ENCODE measurements at places on chromosomes 13 and 19. TPM values are rescaled to one million over a fixed set of nuclear protein-coding genes. Genes with fewer than 3 reads are reported as not detected.

Gene PABPC3
- polyA plus RNA-seq: 1.7 TPM

Gene KIR3DL2
- polyA plus RNA-seq: not detected

Gene GGN
- polyA plus RNA-seq: 0.48 TPM

Gene OR10H4
- polyA plus RNA-seq: not detected

Gene NBEA
- 19.8 TPM for polyA plus RNA-seq

Gene EFNB2
- polyA plus RNA-seq: 140 TPM

Gene CACNG7
- 0.32 TPM for polyA plus RNA-seq

Gene IFI30
- polyA plus RNA-seq: 11.3 TPM

Gene MYO16
- polyA plus RNA-seq: 0.50 TPM

Gene CEACAM8
- polyA plus RNA-seq: 0.22 TPM

Gene RNASEH2A
- 35.1 TPM for polyA plus RNA-seq

Gene DNAAF3
- 7.5 TPM for polyA plus RNA-seq

Gene SLC44A2
- polyA plus RNA-seq: 180 TPM

Gene ATP8B3
- polyA plus RNA-seq: 0.85 TPM

Gene MATK
- 0.96 TPM for polyA plus RNA-seq

Gene NR2C2AP
- 11.4 TPM for polyA plus RNA-seq

Gene LILRB2
- 0.45 TPM for polyA plus RNA-seq

Gene KMT2B
- polyA plus RNA-seq: 34.5 TPM

Gene SIGLEC12
- polyA plus RNA-seq: 0.10 TPM

Gene CRTC1
- polyA plus RNA-seq: 16.7 TPM

Gene TPTE2
- 0.57 TPM for polyA plus RNA-seq

Gene KLK2
- 0.27 TPM for polyA plus RNA-seq

Gene CD177
- 0.20 TPM for polyA plus RNA-seq

Gene RNF17
- 0.22 TPM for polyA plus RNA-seq

Gene ZNF221
- 8.0 TPM for polyA plus RNA-seq

Gene APOE
- 288 TPM for polyA plus RNA-seq

Gene ICAM5
- polyA plus RNA-seq: 0.08 TPM

Gene ZSCAN4
- 0.17 TPM for polyA plus RNA-seq

Gene ZNF57
- polyA plus RNA-seq: 8.6 TPM

Gene MARCHF2
- polyA plus RNA-seq: 12.4 TPM

Gene TYROBP
- polyA plus RNA-seq: 7.4 TPM

Gene HS6ST3
- 3.3 TPM for polyA plus RNA-seq

Gene MUC16
- polyA plus RNA-seq: 0.05 TPM

Gene MEIOSIN
- polyA plus RNA-seq: not detected

Gene NKG7
- polyA plus RNA-seq: 1.3 TPM

Gene ZNF44
- polyA plus RNA-seq: 58.6 TPM

Gene SPC24
- 25.5 TPM for polyA plus RNA-seq

Gene LRRC4B
- polyA plus RNA-seq: 14.2 TPM

Gene FFAR3
- polyA plus RNA-seq: 0.15 TPM

Gene ZNF814
- 88.9 TPM for polyA plus RNA-seq

Gene RSPH6A
- not detected for polyA plus RNA-seq

Gene ADM5
- 1.3 TPM for polyA plus RNA-seq

Gene ATP1A3
- polyA plus RNA-seq: 0.65 TPM

Gene CKM
- 0.38 TPM for polyA plus RNA-seq

Gene ZNF540
- 7.3 TPM for polyA plus RNA-seq

Gene SPTBN4
- 1.2 TPM for polyA plus RNA-seq

Gene ZNF491
- 7.4 TPM for polyA plus RNA-seq

Gene KIRREL2
- 9.0 TPM for polyA plus RNA-seq

Gene USHBP1
- 5.4 TPM for polyA plus RNA-seq

Gene LIM2
- polyA plus RNA-seq: 0.18 TPM

Gene PDE4A
- polyA plus RNA-seq: 1.5 TPM

Gene GFY
- polyA plus RNA-seq: not detected

Gene DLEU7
- 1.4 TPM for polyA plus RNA-seq

Gene ZNF837
- 3.1 TPM for polyA plus RNA-seq

Gene IGFLR1
- 4.9 TPM for polyA plus RNA-seq
